NCI-H2171 (cell line): ENCODE measurements at places on chromosomes 5 and 9.

GRCh38 chr9:35079041-35079425 lies 709 bp downstream of the FANCG start:
- peak; percentile 0 for DNase-seq

GRCh38 chr5:110865400-110866094 lies 126.7 kb downstream of the SLC25A46 start:
- DNase-seq, result no peak

- DNase-seq, result no peak
These were observed 96.8 kb upstream of the CCDC112 start for GRCh38 chr5:115393239-115393638.

GRCh38 chr9:130265431-130266235 lies at the start of gene HMCN2:
Gene HMCN2, plus strand, starts transcription at chr9:130265760. Its CDS starts 119 bp downstream, at chr9:130265879.
- DNase-seq, result no peak

DNA sequence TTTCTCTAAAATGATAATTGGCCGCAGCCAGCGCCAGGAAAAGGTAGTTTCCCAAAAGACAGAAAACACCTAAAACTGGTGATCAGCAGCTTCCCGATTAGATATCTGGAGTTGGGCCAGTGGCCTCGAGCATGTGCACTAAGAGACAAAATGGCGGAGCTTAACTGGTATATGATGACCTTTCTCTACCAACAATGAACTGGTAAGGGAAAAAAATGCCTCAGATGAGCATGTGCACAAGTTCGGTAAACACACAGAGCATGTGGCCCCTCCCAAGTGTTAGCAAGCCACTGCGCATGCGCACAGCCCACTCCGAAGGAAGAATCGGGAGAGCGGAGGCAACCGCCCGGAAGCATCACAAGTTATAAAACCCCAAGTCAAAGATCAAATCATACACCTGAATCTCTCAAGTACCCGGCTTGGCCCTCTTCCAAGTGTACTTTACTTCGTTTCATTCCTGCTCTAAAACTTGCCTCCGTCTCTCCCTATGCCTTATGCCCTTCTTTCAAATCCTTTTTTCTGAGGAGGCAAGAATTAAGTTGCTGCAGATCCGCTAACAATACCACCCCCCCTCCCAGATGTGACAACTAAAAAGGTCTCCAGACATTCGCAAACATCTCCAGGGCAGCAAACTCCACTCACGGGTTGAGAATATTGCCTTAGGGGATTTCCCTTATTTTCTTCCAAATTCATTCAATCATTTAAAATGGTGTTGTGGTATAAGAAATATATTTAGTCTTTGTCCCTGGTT lies 15.0 kb upstream of the PTBP3 start:
- DNase-seq, result peak; percentile 68

DNA sequence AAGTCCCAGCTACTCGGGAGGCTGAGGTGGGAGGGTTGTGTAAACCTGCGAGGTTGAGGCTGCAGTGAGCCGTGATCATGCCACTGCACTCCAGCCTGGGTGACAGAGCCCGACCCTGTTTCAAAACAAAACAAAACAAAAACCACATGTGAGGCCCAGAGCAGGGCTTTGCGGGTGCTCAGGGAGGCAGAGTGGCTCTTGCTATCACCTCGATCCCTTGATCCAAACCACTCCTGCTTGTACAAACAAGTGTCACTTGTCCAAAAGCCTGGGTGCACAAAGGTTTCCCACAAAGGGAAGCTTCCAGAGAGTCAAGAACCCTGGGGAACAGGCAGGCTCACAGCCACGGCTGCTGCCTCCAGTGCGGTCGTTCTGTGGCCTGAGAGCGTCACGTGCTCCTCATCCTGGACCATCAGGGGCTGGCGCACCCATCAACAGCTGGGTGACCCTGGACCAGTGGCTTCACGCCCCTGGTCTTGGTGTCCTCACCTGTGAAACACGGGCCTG lies 162.7 kb downstream of the C9orf50 start:
- DNase-seq, result no peak

DNA sequence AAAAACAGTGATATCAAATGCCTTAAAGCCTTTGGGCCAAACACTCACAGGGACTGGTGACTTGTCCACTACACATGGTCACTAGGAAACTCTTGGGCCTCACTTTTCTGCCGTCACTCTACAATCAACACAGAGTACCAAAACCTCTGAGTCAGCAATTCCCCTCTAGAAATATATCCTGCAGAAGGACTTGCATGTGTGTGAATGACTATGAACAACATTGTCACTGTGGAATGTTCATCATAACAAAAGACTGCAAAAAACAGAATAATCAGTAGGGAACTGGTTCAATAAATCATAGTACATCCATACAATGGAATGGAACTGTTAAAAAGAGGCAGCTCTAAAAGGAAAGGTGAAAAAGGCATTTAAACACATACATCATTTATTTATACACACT lies 44.1 kb upstream of the SMU1 start:
- no peak for DNase-seq

GRCh38 chr5:5799826-5800225 lies 377.3 kb downstream of the ICE1 start:
- DNase-seq, result no peak

DNA sequence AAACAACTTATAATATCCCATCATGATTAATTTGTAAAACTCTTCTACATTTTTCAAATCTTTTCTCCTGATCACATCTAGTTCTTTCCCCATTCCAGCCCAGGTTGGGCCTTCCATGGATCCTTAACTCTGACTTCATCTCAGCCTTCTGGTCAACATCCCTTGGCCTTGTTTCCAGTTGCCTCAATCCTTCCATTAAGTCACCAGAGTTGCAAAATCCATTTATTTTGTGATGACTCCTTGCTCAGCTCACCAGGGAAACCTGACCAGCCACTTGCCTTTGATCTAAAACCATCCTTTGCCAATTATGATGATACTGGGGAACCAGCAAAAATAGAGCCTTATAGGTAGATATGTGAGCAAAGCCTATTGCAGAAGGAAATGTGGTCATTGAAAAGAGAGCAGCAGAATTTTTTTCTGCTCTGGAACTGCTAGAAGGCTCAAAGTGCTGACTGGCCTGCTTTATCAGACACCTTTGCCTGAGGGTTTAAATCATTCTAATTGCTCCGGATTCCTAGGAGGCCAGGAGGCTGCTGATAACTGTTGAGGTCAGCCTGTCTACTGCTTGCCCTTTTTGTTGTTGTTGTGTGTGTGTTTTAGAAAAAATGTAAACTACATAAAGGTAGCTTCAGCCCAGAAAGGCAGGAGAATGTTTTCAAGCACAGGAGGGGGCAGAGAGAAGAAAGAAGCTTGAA lies 512.2 kb upstream of the GRIA1 start:
- no peak for DNase-seq

DNA sequence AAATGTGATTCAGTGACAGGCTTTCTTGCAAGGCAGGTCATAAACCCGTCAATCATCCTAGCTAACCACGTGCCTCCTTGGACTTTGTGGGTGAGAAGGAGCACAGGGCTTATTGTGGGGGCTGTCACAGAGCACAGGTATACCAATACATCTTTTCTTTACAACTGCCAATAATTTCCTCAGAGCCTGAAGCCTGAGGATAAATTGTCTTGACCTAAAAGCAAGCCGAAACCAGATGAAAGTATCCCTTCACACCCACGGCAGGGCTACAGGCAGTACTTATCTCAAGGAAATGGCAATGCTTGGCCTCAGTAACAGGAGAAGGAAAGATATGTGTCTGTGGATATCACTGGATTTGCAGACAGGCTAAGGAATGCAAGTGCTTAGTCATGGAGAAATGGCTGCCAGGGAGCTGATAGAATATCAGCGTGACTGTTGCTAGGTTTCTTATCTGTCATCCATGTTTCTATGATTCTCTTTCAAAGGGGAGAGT lies 90.3 kb upstream of the ZNF366 start:
- no peak for DNase-seq

GRCh38 chr9:110876929-110877328 lies 161.3 kb downstream of the LPAR1 start:
- DNase-seq, result no peak

GRCh38 chr5:87136733-87137132 lies 130.9 kb upstream of the RASA1 start:
- no peak for DNase-seq

GRCh38 chr5:9924614-9925013 lies 294.5 kb upstream of the TAS2R1 start:
- DNase-seq, result no peak

DNA sequence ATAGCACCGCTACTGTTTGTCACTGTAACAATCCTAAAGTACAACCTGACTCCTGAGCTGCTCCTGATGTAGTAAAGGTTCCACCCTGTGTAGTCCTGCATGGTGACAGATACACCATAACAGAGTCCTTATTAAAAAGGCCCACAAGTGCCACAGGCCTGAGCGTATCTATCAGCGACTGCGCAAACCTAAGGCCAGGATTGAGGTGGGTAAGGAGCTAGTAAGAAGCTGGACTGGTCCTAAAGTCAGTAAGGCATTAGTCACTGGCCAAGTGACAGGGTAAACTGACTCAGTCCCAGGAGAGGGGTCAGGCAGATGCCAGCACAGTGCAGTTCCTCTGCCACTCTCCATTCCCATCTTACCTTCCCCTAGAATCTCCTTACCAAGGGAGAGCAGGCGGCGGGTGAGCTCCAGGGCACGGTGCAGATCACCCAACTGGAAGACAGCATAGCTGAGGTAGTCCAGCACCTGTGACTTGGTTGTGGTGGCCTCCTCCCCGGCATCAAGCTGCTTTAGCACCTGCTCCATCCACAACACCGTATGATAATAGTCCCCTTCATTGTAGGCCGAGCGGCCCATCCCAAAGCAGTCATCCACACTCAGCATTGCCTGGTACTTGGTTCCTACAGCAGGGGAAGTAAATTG lies 17.6 kb downstream of the P4HA2 start:
- DNase-seq, result no peak

- no peak for DNase-seq
These were observed 98.2 kb downstream of the USP20 start for GRCh38 chr9:129933185-129934040.

DNA sequence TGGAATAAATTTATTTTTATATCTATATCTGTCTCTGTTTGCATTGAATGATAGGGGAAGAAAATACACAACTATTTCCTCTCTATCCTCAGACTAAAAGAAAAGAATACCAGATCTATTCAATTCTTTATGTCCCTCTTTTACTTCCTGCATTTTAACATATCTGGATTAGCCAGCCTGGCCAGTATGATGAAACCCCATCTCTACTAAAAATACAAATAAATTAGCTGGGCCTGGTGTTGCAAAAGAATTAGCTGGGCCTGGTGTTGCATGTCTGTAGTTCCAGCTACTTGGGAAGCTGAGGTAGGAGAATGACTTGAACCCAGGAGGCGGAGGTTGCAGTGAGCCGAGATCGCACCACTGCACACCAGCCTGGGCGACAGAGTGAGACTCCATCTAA lies 182.0 kb downstream of the LURAP1L start:
- DNase-seq, result no peak

- no peak for DNase-seq
These were observed 18.3 kb upstream of the OSMR start for GRCh38 chr5:38827525-38827924.

GRCh38 chr9:80842389-80842788 lies 847.0 kb downstream of the TLE1 start:
- DNase-seq, result no peak

DNA sequence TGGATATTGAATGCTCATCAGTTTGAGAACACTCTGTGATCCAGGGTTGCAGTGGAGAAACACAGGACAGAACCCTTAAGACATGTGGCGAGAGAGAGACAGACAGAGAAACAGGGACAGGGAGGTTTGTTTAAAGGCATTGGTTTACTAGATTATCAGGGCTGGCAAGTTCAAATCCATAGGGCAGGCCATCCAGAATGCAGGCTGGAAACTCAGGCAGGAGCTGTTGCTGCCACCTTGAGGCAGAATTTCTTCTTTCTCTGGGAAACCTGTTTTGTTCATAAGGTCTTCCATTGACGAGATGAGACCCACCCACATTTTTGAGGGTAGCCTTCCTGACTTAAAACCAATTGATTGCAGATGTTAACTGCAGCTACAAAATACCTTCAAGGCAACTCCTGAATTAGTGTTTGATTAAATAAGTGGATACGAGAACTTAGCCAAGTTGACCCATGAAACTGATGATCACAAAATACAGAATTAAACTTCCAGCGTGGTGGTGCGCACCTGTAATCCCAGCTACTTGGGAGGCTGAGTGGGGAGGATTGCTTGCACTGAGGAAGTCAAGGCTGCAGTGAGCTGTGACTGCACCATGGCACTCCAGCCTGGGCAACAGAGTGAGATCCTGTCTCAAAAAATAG lies 55.9 kb downstream of the NSUN2 start:
- DNase-seq, result no peak

GRCh38 chr5:73856997-73857396 lies 231.0 kb downstream of the ARHGEF28 start:
- no peak for DNase-seq

DNA sequence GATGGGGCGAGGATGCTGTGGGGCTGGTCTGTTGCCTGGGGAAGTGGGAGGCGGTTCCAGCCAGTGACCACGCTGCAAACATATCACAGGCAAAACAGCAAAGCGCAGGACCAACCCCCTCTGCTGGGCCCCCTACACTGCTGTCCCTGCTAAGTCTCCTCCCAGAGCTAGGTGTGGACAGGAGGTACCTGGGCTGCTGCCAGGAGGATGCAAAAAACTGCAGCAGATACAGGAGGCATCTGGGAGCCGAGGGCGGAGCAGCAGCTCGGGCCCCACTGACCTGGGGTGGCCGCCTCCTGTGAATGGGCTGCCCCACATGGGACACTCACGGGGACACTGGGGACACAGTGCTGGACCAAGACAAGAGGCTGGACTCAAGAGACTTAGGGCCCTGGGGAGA lies 48.0 kb upstream of the PHYKPL start:
- DNase-seq, result no peak
